A673 (cell line): ENCODE measurements at places on chromosomes 1 and 21. TPM values are rescaled to one million over a fixed set of nuclear protein-coding genes. Genes with fewer than 3 reads are reported as not detected.

DNA sequence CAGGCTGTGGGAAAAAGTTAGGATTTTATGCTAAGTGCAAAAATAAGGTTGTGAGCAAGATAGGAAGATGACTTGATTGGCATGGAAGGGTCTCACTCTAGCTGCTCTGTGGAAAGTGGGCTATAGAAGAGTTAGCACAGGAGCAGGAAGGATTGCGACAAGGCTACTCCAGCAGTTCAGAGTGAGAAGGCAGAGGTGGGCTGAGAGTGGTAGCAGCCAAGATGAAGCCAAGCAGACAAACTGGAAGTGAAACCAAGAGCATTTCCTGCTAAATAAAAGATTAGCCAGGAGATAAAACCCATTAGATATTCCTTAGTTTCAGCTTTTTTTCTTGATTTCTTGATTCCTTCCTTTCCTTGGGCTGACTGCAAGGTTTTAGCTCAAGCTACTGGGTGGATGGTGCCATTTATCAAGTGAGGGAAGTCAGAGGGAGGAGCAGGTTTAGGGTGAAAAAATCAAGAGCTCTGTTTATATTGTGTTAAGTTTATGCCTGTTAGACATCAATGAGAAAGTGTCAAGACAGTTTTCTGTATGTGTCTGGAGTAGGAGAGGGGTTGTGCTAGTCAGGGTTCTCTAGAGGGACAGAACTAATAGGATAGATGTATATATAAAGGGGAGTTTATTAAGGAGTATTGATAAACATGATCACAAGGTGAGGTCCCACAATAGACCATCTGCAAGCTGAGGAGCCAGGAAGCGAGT, 33.1 kb upstream of the ZNF644 start:
- no peak overlapping the region for H3K27ac ChIP-seq
- H3K27me3 ChIP-seq = no peaks in the 10 kb centered on the region
- H3K36me3 ChIP-seq = no peaks in the 10 kb centered on the region

- no peaks in the 10 kb centered on the region for H3K36me3 ChIP-seq
- no peak overlapping the region for H3K27ac ChIP-seq
- no peaks in the 10 kb centered on the region for H3K4me1 ChIP-seq
- H3K4me3 ChIP-seq = no peak overlapping the region
- H3K27me3 ChIP-seq = no peaks in the 10 kb centered on the region
Measured at GRCh38 chr1:200172311-200172710, 144.8 kb downstream of the NR5A2 start.

- H3K27ac ChIP-seq = no peak overlapping the region
- H3K36me3 ChIP-seq = no peaks in the 10 kb centered on the region
- no peaks in the 10 kb centered on the region for H3K27me3 ChIP-seq
- peak; percentile 69 for DNase-seq
Measured at GRCh38 chr1:27349784-27350662, 8.2 kb downstream of the SYTL1 start.

GRCh38 chr1:29967261-29967660, 730.9 kb downstream of the PTPRU start:
- DNase-seq = no peak
- H3K27ac ChIP-seq = no peak overlapping the region
- H3K4me3 ChIP-seq = no peak overlapping the region

- no peaks in the 10 kb centered on the region for H3K4me1 ChIP-seq
- H3K27ac ChIP-seq = no peak overlapping the region
- H3K36me3 ChIP-seq = peaks cover 51% of the 10 kb centered on the region
- DNase-seq = no peak
Measured at GRCh38 chr1:55118651-55119329, 79.4 kb downstream of the PCSK9 start.

DNA sequence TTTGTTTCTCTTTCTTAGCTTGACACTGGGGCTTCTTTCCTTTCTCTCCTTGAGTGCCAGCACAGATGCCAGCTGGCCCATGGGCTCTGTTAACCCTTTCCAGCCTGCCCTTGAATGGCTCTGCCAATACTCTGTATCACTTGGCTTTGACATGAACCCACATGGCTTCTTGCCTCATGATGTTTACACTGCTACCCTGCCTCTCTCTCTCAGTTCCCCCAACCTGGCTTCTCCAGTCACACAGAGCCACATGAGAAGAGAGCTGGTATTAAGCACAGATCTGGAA, 262.4 kb downstream of the OMA1 start:
- no peaks in the 10 kb centered on the region for H3K4me1 ChIP-seq
- no peak overlapping the region for H3K4me3 ChIP-seq

Gene TINAGL1
- not detected in 2 replicates for total RNA-seq

DNA sequence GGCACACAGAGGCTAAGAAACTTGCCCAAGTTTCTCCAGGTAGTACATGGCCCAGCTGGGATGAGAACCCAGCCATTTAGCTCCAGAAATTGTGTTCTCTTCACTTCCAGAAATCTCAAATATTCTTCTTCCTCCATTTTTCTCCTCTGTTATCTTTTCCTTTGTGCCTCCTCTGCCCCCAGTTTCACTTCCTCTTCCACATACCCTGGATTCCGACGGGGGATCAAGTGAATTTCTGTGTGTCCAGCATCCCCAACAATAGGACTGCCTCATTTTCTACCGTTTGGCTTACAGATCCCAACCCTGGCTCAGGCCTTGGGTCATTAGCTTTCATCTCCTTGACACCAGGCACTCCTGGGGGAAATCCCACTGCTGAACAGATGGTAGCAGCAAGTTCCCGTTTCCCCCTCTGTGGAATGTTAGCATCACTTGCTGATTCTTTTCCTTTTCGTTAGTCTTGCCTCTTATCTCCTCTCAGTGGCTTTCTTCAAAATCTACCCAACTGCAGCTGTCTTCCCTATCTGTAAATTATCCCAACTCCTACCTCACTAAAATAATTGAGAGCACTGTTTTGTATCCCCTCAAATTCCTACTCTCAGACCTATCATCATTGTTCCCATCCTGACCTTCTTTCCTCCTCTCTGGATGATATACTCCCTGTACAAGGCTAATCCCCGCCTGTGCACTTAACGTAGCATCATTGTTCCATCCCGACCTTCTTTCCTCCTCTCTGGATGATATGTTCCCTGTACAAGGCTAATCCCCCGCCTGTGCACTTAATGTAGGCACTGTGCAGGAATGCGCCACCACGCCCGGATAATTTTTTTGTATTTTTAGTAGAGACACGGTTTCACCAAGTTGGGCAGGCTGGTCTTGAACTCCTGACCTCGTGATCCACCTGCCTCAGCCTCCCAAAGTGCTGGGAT, 36.5 kb downstream of the SCCPDH start:
- H3K27ac ChIP-seq = no peak overlapping the region
- DNase-seq = no peak
- H3K36me3 ChIP-seq = peaks cover 23% of the 10 kb centered on the region
- no peak overlapping the region for H3K4me3 ChIP-seq
- H3K27me3 ChIP-seq = no peaks in the 10 kb centered on the region
- H3K4me1 ChIP-seq = peaks cover 6% of the 10 kb centered on the region

- no peaks in the 10 kb centered on the region for H3K36me3 ChIP-seq
- peaks cover 97% of the 10 kb centered on the region for H3K27me3 ChIP-seq
- H3K4me1 ChIP-seq = peaks cover 3% of the 10 kb centered on the region
- no peak overlapping the region for H3K27ac ChIP-seq
- DNase-seq = no peak
Measured at GRCh38 chr1:200035956-200036618, 8.6 kb downstream of the NR5A2 start.

Gene UBE2Q1
- total RNA-seq = 84.5 and 104 TPM in 2 replicates

Gene GRHL3
- 0.20 TPM in 1 of 2 replicates, not detected in the other for total RNA-seq

Gene MAP1LC3C
- total RNA-seq = not detected in 2 replicates

DNA sequence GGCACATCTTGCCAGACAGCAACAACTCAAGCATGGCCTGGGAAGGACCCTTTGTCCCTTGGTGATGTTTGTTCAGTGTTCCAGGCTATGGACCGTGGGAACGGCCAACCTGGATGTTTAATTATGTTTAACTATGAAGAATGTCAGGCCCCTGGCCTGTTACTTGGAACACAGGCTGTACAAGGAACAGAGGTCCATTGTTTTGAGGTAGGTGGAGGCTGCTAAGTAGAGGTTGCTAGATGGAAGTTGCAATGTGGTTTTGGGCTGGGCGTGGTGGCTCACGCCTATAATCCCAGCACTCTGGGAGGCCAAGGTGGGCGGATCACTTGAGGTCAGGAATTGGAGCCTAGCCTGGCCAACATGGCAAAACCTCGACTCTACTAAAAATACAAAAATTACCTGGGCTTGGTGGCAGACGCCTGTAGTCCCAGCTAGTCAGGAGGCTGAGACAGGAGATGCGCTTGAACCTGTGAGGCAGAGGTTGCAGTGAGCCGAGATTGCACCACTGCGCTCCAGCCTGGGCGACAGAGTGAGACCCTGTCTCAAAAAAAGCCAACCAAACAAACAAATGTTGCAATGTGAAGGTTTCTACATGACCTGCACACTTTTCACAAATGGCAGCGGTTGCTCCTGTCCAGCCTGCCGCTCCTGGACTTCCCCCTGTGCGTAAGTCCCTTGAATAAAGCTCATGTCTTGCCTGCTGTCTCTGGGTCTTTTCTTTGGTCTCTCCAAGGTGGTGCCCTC, 2.5 kb upstream of the LEFTY1 start:
- no peak overlapping the region for H3K4me3 ChIP-seq
- H3K27ac ChIP-seq = no peak overlapping the region
- no peaks in the 10 kb centered on the region for H3K27me3 ChIP-seq
- H3K4me1 ChIP-seq = no peaks in the 10 kb centered on the region
- no peaks in the 10 kb centered on the region for H3K36me3 ChIP-seq
- no peak for DNase-seq

Gene MEX3A
- 90.0 and 92.5 TPM in 2 replicates for total RNA-seq

Gene IGSF3
- total RNA-seq = 4.0 and 6.9 TPM in 2 replicates

Gene OVAAL
- total RNA-seq = not detected in 2 replicates

DNA sequence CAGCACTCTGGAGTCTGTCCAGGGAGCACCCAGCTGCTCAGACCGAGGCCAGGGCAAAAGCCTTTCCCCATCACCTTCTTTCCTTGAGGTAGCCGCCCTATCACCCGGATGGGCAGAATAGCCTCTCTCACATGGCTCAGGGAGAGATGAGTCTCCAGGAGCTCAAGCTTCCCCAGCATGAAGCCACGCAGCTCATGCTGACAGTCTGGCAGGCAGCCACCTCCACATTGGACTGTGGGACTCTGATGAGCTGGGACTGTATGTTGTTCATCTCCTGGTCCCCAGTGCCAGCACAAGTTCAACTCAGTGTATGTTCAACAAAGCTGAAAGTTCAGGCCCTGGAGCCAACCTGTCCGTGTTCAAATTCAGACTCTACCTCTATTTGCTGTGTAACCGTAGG, 75.2 kb upstream of the ZC3H12A start:
- H3K36me3 ChIP-seq = no peaks in the 10 kb centered on the region
- H3K27ac ChIP-seq = no peak overlapping the region
- no peaks in the 10 kb centered on the region for H3K4me1 ChIP-seq
- no peak overlapping the region for H3K4me3 ChIP-seq

GRCh38 chr1:53090227-53091147, 28.5 kb downstream of the PODN start:
- H3K27me3 ChIP-seq = no peaks in the 10 kb centered on the region
- H3K36me3 ChIP-seq = no peaks in the 10 kb centered on the region
- no peaks in the 10 kb centered on the region for H3K4me1 ChIP-seq
- DNase-seq = no peak
- no peak overlapping the region for H3K4me3 ChIP-seq
- H3K27ac ChIP-seq = no peak overlapping the region

Gene CD1E
- total RNA-seq = not detected in 2 replicates

DNA sequence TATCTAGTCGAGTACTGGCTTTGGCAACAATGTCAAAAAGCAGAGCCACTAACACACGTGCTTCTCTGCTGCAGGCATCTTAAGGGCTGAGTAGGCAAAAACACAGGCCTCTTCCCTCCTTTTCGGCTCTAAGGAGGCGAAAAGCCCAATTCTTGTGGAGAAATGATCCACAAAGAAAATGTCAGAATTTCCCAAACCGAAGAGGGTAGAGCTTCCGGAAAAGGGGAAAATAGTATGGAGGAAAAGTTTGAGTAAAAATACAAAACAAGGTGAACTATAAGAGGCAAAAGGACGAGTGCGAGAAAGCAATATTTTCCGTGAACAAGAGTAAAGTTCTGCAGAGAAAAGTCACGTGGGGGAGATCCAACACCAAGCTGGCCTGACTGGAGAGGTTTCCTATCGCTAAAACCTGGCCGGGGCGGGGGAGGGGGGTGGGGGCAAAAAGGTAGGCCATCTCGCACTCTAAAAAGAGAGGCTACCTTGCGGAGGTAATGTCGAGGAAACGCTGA, 551 bp downstream of the ZRANB2 start:
- H3K27me3 ChIP-seq = no peaks in the 10 kb centered on the region
- peak overlapping the region; percentile 96 for H3K27ac ChIP-seq
- H3K4me1 ChIP-seq = peaks cover 11% of the 10 kb centered on the region
- H3K36me3 ChIP-seq = peaks cover 33% of the 10 kb centered on the region
- peak overlapping the region; percentile 81 for H3K4me3 ChIP-seq
- peak; percentile 44 for DNase-seq

DNA sequence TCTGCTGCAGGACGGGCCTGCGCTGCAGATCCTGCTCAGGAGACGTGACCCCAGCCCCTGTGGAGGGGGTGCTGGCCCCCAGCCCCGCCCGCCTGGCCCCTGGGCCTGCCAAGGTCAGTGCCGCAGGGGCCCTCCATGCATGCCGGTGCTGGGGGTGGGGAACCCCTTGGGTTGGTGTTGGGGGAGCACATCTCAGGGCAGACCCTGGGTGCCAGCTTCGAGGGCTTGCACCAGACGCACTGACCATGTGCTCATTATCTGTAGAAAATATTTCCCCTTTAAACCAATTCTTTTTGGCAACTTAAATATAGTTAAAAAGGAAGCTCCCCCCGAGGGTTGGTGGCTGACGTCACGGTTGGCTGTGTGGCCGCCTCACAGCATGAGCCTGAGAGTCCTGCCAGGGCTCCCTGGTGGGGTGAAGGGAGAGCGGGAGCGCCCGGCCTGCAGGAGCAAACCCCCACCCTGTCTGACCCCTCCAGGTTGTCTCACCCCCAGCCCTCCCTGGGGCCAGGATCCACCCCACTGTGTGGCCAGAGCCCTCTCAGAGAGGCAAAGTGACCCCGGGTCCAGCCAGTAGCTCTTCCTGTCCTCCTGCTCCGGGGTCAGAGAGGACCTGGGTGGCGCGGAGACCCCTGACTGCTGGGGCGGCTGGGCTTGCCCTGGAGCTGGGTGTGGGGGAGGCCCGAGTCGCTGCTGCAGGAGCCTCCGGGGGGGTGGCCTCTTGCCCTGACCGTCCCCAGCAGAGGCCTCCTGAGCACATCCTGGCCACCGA, 5.3 kb upstream of the PFKL start:
- peak; percentile 57 for DNase-seq
- H3K27me3 ChIP-seq = no peaks in the 10 kb centered on the region
- peaks cover 26% of the 10 kb centered on the region for H3K4me1 ChIP-seq
- no peaks in the 10 kb centered on the region for H3K36me3 ChIP-seq
- no peak overlapping the region for H3K27ac ChIP-seq
- no peak overlapping the region for H3K4me3 ChIP-seq

GRCh38 chr21:25323356-25323949, 283.8 kb downstream of the MRPL39 start:
- H3K27me3 ChIP-seq = no peaks in the 10 kb centered on the region
- H3K27ac ChIP-seq = no peak overlapping the region
- H3K4me3 ChIP-seq = no peak overlapping the region
- H3K36me3 ChIP-seq = no peaks in the 10 kb centered on the region

Gene AQP10
- not detected in 2 replicates for total RNA-seq

Gene LYPD8
- not detected in 2 replicates for total RNA-seq
